RWPE2 (cell line): ENCODE measurements at places on chromosomes 1 and 21.

- no peak for DNase-seq
These were observed 31.3 kb downstream of the TRIM62 start for GRCh38 chr1:33150522-33150921.

DNA sequence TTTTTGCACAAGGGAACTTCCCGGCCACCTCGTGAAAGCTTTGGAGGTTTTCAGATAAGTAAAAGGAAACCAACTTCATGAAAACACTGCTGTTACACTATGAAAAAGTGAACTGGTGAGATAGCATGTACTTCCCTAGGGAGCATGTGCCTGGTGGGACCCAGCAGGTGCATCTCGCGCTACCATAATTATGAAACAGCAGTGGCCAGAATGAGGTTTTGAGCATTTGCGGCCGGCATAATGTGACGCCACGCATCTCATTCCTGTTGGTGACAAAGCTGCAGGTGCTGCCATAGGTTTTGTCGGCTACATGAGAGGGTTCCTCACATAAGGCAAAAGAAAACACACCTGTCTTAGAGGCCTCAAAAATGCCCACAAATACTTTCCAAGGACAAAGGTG is 1.7 kb downstream of the KRTAP10-3 start:
- no peak for DNase-seq

DNA sequence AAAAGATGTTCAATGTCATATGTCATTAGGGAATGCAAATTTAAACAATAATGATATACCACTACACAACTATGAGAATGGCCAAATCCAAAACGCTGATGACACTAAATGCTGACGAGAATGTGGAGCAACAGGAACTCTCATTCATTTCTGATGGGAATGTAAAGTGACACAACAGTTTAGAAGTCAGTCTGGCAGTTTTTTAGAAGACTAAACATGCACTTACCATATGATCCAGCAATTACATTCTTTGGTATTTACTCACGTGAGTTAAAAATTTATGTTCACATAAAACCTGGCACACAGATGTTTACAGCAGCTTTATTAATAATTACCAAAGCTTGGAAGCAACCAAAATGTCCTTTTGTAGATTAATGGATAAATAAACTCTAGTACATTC is 110.4 kb upstream of the C1orf21 start:
- DNase-seq = no peak

GRCh38 chr1:23745515-23745914 is 2.2 kb downstream of the ELOA start:
- DNase-seq = no peak

DNA sequence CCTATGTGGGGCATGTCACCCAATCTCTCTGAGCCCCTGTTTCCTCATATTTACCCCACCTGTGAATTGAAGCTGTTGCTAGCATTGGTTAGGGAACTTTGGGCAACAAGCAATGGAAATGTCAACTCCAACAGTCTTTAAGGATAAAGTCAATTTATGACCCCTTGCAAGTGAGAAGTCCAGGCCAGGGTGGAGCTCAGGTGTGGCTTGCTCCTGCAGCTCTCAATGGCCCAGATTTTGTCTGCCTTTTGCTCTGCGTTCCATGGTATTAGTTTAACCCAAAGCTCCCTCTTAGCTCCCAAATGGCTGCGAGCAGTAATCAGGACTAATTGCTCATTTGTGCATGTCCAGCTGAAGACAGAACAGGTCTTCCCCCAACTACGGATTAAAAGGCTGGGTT is 70.4 kb upstream of the ABCG1 start:
- DNase-seq = no peak

DNA sequence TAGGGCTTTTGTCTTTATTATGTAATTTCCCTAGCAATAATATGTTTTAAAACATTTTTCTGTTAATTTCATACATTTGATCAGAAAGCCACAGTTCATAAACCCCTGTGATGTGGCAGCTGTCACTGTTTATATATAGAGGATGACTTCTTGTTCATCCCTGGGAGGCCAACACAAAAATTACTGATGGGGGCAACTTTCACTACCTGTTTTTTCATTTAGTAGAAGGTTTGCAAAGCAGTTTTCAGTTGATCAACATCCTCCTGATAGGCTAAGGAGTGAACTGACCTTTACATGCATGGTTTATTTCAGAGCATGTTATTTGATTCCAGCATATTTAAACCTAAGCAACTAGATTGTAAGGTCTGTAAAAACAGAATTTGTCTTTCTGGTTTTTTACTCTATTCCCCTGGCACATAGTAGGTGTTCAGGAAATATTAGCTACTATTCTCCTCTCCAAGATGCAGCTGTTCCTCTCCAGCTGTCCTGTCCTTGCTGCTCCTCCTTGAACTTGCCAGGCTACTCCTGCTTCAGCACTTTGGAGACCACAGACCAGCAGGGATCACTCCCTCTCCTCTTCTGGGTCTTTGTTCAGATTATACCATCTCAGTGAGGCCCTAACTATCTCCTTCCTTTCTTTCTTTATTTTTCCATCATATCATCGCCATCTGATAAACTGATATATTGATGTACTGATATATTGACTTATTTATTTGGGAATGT is 54.7 kb downstream of the ROR1 start:
- DNase-seq = no peak

DNA sequence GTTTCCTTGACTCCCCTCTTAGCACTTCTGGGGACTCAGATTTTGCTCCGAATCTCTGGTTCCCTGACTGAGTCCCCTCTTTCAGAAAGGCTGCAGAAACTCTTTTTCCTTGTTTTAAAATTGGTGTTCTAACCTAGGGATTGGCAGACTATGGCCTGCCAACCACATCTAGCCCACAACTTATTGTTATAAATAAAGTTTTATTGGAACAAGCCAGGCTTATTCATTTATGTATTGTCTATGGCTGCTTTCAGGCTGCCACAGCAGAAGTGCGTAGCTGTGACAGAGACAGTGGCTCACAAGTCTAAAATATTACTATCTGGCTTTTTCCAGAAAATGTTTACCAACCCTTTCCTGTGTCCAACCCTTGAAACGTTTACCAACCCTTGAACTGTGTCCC is 81.7 kb downstream of the IER5 start:
- no peak for DNase-seq

- DNase-seq = no peak
These were observed 75.3 kb downstream of the HLX start for GRCh38 chr1:220954321-220955075.
